CD4-positive, alpha-beta T cell treated with Interleukin-17A for 4 hours (primary cell): ENCODE measurements at places on chromosomes 11 and 22.

DNA sequence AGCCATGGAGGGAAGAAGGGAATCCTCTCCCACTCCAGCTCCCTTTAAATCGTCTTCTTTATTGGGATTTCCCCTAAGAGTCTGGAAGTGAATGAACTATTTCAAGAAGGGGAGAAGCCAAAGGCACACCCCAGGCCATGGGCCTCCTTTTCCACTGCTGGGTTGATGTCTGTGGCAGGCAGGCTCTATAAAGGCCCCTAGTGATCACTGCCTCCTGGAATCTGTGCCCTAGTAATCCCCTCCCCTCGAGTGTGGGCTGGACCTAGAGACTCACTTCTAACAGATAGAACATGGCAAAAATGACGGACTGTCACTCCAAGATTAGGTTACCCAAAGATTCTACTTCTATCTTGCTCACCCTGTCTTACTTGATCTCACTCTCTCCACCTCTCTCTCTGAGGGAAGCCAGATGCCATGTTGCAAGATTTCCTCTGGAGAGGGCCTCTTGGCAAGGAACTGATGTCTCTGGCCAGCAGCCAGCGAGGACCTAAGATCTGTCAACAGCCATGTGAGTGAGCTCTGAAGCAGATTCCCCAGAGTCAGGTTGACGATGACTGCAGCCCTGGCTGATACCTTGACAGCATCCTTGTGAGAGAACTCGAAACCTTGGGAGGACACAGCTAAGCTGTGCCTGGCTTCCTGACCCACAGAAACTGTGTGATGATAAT is 444.8 kb downstream of the SOX6 start:
- DNase-seq: no peak

DNA sequence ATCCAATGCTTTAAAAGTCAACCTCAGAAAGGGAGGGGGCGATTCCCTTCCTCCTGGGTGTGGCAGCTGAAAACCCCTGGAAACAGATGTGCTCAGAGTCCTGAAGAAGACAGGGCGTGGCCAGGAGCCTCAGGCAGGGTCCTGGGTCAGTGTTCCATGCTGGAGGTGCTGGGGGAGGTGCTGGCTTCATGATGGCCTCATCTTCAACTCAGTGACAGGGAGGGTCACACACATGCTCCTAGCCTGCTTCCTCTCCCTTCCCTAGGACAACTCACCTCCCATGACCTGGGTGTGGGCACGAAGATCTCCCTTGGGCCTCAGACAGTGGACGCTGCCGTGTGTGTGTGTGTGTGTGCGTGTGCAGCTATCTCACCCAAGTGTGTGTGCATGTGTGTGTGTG is 245.6 kb upstream of the B3GAT1 start:
- DNase-seq: no peak

DNA sequence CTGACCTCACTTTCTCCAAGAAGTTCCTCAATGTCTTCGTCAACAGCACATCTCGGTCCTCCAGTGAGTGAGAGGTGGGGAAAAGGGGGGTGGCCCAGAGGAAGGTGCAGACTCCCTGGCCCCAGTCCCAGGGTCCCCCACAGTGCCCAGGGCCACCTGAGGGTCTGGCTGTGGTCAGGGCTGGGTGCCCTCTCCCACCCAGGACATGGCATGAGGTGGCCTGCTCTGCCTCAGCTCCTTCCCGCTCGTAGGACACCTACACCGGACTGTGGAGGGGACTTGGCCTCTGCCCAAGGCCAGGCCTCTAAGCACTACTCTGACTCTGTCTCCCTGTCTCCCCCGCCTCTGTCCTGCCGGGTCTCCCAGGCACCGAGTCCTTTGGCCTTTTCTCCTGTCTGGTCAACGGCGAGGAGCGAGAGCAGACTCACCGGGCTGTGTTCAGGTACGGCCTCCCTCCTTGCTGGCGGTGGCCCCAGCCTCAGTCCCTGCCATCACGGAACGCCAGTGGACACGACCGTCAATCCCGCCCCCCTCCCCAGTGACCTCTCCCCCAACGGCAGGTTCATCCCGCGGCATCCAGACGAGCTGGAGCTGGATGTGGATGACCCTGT is 4.5 kb downstream of the MAPK8IP2 start:
- DNase-seq: no peak

- DNase-seq: no peak
These were observed 4.2 kb downstream of the SHANK2 start for GRCh38 chr11:71248251-71248570.

DNA sequence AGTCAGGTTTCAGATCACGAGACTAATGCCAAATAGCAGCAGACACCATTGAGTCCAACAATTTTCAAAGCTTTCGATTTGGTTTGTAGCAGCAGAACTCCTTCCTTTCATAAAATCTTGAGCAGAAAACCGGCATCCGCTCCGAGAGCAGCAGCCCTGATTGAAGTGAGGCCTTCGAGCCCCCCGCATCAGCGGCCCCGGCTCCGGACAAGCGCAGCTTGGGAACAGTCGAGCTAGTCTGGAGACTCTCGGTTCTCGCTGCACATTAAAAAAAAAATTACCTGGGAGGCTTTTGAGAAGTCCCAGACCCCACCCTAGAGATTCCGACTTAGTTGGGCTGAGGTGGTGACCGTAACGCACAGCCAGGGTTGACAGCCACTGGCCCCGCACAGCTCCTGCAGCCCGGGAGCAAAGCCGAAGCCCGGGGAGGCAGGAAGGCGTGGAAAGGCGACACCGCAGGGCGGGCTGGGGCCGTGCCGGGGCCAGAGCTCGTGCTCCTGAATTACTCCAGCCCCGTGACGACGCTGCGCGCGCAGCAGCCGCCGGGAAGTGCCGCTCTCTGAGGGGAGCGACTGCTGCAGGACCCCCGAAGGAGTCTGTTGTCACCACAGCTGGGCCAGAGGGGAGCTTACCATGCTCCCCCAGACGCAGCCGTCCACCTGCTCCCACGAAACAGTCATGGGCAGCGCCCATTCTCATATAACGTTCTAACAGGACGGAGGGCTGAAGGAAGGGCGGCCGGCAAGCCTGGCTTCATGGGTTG is 57.8 kb downstream of the SPATA19 start:
- no peak for DNase-seq

- no peak for DNase-seq
These were observed 60.5 kb downstream of the MORC2 start for GRCh38 chr22:30908051-30908461.

- peak; percentile 11 for DNase-seq
These were observed 27.5 kb downstream of the DHCR7 start for GRCh38 chr11:71420455-71421241.
